Stimulated activated CD8-positive, alpha-beta memory T cell treated with anti-CD3 and anti-CD28 coated beads, Interleukin-15, amount 100 ng/mL, for 1 hour (primary cell): ENCODE measurements at places on chromosomes 16 and 17.
A peak's percentile ranks its signal among the peaks of the same experiment; 100 is the strongest.

GRCh38 chr17:11296994-11297393 lies 56.0 kb downstream of the SHISA6 start:
- DNase-seq, result no peak

DNA sequence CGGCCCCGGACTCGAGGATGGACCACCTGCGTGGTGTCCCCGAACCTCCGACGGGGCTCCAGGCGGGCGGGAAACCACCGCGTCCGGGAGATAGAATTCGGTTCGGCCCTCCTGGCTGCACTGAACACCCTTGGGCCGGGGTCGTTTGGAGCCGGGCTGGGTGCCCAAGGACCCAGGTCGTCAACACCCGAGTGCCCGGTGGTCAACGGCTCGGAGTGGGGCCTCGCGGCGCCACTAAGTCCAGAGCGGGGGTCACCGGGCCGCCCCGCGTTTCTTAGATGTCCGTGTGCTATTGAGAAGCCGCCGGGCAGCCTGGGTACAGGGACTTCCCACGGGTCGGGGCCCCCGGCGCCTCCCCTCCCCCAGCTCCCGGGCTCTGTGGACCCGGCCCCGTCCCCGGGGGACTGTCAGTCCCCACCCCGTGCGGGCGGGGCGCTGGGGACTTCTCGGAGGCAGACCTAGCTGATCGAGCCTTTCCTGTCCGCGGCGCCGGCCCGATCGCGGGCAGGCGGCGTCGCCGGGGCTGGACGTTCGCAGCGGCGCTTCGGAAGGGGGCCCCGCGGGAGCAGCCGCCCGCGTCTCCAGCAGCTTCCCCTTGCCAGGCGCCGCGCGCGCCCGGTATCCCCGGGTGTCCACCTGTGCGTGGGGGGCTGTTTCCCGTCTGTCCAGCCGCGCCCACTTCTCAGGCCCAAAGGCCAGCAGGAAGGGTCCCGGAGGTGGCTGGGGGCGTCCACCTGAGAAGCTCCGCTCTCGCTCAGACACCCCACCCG lies 655 bp upstream of the NPTX1 start:
- no peak for DNase-seq

DNA sequence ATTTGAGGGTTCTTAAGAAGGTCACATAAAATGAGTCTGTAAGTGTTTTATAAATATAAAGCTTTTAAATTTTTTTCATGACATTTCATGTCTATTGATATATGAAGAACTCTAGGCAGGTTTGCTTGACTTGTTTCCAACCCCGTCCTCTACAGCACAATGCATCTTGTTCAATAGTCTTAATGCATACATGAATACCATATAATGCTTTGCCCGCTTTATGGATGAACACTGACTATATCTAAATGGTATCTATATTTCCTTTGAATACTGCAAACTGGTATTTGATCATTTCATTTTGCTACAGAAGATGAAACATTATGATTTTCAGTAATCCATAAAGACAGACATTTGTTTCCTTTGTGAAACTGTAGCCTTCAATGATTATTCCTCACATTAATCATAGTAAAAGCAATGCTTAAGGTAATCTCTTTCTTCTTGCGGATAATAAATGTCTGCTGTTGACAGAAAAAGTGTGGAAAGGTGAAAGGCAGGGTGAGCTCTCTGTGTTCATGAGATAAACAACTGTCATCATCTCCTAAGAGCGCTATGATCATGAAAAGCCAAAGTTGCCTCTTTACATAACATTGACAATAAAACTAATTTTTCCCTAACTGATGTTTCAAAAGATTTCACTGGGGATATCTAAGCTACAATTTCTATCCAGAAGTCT lies 645.1 kb downstream of the CDH8 start:
- DNase-seq, result no peak

DNA sequence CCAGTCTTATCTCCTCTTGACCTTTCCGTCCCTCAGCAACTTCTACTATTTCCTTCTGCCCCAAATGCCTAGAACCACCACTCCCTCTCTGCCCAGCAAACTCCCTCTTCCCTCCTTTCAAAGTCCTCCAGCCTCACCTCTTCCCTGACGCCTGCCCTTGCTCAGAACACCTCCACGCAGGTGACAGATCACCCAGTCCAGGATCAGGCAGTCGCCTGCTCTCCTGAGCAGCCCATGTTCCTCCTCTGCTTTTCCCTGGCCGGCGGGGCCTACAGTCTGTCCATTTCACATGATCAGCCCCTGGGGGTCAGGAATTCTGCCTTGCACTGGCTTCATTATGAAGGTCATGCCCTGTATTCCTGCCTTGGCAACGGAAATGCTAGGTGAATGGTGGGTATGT lies 422 bp downstream of the CD300LF start:
- DNase-seq, result no peak

GRCh38 chr16:21590287-21590686 lies 9.1 kb upstream of the METTL9 start:
- DNase-seq, result no peak

DNA sequence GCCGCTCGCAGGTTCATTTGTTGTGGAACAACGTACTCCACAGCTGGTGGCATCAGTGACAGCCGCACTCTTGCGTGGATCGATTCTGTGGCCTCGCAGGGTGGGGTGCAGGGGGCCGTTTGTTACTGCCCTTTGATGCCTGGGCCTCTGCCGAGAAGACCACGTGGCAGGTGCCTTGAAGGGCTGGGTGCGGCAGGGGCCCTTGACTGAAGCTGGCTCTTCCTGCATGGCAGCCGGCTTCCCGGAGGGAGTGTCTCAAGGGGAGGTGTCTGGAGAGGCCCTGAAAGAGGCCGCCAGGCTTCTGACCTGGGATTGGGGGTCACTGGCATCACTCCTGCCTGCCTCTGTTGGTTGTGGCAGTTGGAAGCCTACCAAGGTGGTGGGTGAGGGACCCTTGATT lies 43.8 kb downstream of the TBCD start:
- no peak for DNase-seq

GRCh38 chr17:46738544-46738943 lies 79.9 kb downstream of the WNT3 start:
- no peak for DNase-seq

DNA sequence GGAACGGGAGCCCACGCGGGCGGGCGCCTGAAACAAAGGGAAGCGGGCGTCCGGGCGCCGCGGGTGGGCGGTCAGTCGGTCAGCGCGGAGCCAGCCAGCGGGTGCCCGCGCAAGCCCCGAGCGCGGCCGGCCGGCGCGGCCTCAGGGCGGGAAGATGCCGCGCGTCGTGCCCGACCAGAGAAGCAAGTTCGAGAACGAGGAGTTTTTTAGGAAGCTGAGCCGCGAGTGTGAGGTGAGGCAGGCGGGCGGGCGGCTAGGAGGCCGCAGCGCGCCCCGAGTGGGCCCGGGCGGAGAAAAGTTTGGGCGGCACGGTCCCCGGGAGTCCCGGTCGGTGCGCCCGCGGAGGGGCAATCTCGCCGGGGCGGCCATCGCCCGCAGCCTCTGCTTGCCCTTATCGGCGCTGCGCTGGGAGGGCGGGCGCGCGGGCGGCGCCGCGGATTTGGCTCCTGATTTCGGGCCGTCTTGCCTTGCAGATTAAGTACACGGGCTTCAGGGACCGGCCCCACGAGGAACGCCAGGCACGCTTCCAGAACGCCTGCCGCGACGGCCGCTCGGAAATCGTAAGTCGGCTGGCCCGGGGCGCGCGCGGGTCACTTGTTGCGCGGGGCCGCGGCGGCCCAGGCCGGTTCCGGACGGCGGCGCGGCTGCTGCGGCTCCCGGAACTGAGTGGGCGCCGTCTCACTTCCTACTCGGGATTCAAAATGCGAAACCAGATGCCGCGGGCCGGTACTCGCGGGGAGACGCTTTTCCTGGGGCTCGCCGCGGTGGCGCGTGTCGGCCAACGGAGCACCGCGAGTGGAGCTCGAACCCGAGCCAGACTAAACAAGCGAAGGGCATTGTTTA lies 526 bp downstream of the CBFB start:
- DNase-seq, result peak; percentile 17

DNA sequence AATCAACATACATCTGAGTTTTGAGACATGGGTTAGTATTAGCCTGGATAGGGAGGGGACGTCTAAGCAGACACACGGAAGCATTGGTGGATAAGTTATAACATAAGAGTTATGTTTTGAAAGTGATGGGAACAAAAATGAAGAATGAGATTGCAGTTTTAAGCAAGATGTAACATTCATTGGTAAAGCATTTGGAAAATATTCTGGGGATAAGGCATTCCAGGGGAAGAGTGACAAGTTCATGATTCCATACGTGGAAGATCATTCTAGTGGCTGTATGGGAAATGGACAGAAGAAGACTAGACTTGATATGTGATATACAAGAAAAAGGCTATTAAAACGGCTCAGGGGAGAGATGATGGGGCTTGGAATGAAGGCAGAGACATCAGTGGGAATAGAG lies 632.9 kb downstream of the CDH8 start:
- DNase-seq, result no peak

DNA sequence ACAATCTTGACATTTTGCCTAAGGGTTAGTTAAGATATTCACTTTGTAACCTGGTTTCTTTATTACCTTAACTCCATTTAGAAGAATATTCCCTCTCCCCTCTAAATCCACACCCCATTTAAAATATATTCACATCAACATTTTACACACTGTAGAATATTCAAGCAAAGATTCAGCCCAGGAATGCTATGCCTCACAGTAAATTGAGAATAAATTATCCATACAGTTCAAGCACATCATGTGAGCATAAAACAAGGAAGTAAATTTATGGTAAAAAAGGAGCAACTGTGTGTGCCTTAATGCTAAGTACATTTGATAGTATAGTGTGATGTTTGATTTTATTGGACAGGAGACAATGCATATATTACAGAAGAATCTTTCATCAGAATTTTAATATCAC lies 806.6 kb upstream of the KIF2B start:
- no peak for DNase-seq

GRCh38 chr16:19703172-19703889 lies 14.7 kb downstream of the KNOP1 start:
- DNase-seq, result no peak

- no peak for DNase-seq
These were observed 10.7 kb downstream of the CACNG1 start for GRCh38 chr17:67055041-67055443.

GRCh38 chr17:33288954-33289353 lies 4.1 kb downstream of the ASIC2 start:
- DNase-seq, result no peak

DNA sequence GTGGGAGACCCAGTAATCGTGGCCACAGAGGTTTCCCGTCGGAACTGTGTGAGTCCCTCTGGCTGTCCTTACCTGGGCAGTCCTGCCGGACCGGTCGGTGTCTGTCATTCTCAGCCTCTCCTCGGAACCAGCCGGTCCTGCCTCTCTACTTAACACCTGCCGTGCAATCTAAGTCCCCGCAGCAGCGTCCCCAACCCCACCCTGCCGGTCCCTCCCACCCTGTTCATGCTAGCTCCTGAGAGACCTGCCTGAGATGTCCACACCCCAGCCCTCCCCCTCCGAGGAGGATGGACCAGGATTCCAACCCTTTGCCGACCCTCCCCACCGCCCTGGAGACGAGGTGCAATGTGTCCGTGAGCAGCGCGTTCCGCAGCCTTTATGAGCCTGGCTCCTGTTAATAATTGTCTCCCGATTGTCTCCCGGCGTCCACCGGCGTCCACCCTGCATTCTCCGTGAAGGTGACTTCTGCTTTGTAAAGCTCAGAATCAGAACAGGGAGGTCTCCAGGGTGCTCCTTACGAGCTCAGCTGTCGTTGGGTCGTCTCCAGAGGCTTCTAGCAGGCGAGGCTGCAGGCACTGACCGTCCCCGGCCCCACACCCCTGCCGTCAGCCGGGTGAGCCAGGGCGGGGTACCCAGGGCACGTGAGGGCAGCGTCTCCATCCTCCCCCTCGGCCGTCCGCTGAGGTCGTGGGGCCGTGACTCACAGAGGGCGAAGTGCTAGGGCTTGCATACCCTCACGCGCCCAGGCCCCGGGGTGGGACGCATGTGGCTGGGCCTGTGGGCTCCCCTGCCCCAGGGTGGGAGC lies 10.1 kb downstream of the METRNL start:
- no peak for DNase-seq

DNA sequence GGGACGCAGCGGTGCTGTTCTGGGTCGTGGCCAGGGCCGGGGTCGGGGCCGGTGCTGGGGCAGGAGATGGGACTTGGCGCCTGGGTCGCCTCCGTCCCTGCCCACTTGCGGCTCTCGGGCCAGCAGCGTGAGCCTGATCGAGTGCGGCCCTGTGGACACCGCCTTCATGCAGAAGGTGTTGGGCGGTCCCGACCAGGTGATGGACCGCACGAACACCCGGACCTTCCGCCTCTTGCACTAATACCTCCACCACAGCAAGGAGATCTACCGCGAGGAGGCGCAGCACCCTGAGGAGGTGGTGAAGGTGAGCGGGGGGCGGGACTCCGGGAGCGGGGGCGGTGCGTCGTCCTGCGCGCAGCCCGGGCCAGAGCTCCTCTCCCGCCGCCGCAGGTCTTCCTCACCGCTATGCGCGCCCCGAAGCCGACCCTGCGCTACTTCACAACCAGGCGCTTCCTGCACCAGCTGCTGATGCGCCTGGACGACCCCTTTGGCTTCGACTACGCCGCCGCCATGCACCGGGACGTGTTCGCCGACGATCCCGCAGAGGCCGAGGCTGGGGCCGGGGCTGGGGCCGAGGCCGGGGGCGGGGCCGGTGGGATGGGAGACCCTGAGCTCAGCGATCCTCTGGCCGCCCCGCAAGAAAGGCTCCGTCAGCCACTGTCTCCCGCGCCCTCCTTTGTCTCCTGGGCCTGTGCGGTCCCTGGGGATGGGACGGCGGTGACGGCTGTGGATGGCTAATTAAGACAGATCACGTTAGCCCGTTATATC lies 4.5 kb upstream of the HSD17B1 start:
- DNase-seq, result peak; percentile 57

DNA sequence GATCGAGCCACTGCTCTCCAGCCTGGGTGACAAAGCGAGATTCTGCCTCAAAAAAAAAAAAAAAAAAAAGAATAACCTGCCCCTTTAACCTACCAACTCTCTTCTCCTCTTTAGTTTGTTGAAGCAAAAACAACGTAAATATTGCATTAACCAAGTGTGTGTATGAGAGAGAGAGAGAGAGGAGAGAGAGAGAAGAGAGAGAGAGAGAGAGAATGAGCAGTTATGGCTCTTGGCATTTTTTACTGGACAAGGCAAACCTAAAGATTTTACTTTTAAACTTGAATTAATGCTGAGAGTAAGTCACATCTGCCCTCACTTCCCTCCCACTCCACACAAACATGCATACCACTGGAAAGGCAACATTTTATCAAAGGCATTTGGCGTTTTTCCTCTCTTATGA lies 3.0 kb upstream of the SLFN5 start:
- no peak for DNase-seq

GRCh38 chr16:67957622-67958021 lies 10.8 kb downstream of the SLC12A4 start:
- DNase-seq, result no peak

- no peak for DNase-seq
These were observed 19.8 kb downstream of the PAFAH1B1 start for GRCh38 chr17:2613089-2613808.

- no peak for DNase-seq
These were observed 1.6 kb downstream of the CAPN15 start for GRCh38 chr16:529012-529575.

GRCh38 chr16:6929868-6930267 lies 402.8 kb upstream of the RBFOX1 start:
- DNase-seq, result no peak

GRCh38 chr16:67781565-67781921 lies 24.8 kb downstream of the RANBP10 start:
- DNase-seq, result no peak

GRCh38 chr16:83136419-83136818 lies 509.6 kb downstream of the CDH13 start:
- DNase-seq, result no peak
